Motor neuron (in vitro differentiated cells): ENCODE measurements at places on chromosomes 3 and 15. TPM values are rescaled to one million over a fixed set of nuclear protein-coding genes. Genes with fewer than 3 reads are reported as not detected.

Gene DNAH12
- total RNA-seq: 0.21 and 1.3 TPM in 2 replicates

Gene HRG
- total RNA-seq: 0.27 and 0.31 TPM in 2 replicates

Gene MST1
- total RNA-seq: 7.7 and 10.8 TPM in 2 replicates

Gene ZXDC
- 28.1 and 32.0 TPM in 2 replicates for total RNA-seq

Gene CHRD
- 3.7 and 5.1 TPM in 2 replicates for total RNA-seq

Gene GMNC
- total RNA-seq: 0.05 and 0.14 TPM in 2 replicates

Gene TAGLN3
- 0.43 TPM in 1 of 2 replicates, not detected in the other for total RNA-seq

Gene ZNF860
- total RNA-seq: 0.23 and 0.36 TPM in 2 replicates

- ATAC-seq: no peak
Measured at GRCh38 chr15:67731112-67731721, 94.1 kb upstream of the SKOR1 start.

- ATAC-seq: peak; percentile 45
Measured at GRCh38 chr3:10470120-10471053, 35.0 kb downstream of the ATP2B2 start.

GRCh38 chr3:152737021-152737908 is 97.7 kb upstream of the P2RY1 start:
- ATAC-seq: no peak

GRCh38 chr3:1330107-1330506 is 237.3 kb downstream of the CNTN6 start:
- no peak for ATAC-seq

- ATAC-seq: peak; percentile 17
Measured at GRCh38 chr3:49158792-49159191, 7.3 kb downstream of the CCDC71 start.

DNA sequence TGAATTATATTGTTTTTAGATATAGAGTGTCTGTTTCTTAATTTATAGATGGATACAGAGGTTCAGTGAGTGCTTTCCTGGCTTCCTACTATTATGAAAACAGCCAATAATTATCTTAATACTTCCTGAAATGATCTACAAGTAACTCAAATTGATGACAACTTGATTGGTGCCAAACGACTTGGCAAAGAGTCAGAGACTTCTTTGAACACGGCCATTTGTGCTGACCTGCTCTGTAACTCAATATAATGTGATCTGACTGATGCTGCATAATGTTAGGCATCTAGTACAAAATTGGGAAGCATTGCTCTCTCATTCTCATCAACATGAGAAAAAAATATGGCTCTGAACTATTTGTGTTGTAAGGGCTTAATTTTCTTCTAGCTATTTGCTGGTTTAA is 193.9 kb downstream of the DIPK2A start:
- no peak for ATAC-seq

DNA sequence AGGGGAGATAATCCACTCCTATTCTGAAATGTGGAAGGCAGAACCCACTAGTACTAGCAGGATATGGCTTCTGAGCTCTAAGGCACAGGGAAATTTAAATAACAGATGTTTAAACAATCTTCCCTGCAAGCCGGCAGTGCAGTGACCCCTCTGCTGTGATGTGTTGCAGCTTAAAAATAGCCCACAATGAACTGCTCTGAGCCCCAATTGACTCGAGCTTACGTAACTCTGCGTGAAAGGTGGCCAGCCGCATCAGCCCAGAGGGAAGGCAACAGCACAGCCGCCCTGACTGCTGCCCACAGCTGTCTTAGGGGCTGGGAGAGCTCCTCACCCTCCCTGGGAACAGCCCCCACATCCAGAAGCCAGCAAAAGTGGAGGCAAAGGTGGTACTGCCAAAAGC is 12.5 kb upstream of the CAMKV start:
- peak; percentile 68 for ATAC-seq

DNA sequence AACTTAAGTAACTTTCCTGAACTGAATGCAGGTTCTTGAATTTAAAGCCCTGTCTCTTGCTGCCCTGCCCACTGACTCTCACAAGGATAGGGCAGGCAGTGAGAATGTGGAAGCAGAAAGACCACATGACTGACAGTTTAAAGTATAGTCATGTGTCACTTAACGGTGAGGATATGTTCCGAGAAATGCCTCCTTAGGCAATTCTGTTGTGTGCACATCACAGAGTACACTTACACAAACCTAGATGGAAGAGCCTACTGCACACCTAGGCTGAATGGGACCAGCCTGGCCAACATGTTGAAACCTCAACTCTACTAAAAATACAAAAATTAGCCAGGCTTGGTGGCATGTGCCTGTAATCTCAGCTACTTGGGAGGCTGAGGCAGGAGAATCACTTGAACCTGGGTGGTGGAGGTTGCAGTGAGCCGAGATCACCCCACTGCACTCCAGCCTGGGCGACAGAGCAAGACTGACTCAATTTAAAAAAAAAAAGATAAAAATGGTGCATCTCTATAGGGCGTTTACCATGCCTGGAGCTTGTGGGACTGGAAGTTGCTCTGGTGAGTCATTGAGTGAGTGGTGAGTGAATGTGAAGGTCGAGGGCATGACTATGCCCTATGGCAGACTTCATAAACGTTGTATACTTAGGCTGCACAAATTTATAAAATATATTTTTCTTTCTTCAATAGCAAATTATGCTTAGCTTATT is 18.9 kb upstream of the COPG1 start:
- peak; percentile 51 for ATAC-seq

GRCh38 chr3:17035033-17035432 is 150.3 kb downstream of the PLCL2 start:
- no peak for ATAC-seq

- no peak for ATAC-seq
Measured at GRCh38 chr15:35327789-35328188, 218.2 kb downstream of the DPH6 start.

DNA sequence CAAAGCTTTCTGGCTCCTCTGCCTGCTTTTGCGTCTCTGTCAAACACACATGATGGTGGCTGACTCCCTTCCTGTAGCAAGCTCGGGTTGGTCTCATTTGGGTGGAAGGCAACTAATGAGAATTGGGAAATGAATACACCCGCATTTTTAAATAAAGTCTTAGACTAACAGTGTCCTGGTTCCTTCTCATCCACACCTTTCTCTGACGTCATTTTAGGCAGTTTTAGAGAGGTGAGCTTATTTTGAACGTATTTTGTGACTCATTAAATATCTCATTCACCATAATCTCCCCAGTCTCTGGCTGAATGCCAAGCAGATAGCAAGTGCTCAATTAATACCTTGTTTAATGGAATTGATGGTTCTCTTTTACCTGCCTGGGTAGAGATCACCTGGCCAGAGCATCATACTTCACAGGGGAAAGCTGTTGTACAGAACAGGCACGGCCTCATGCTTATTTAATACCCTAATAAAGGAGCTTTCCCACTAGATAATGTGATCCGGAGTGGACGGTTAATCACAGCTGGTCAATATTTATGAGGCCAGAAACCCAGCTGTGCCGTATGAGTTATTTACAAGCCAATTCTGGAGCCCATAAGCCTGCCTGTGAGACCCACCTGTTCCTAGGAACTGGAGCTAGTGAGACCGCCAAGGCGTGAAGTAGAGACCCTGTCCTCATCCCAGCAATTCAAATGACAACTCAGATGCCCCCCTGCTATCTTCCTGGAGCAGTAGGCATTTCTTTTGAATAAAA is 149.7 kb upstream of the PROK2 start:
- no peak for ATAC-seq

- ATAC-seq: no peak
Measured at GRCh38 chr15:75697523-75697922, 15.1 kb downstream of the CSPG4 start.

- ATAC-seq: no peak
Measured at GRCh38 chr3:141104151-141104821, 53.1 kb downstream of the SPSB4 start.

GRCh38 chr3:196238612-196239560 is 22.6 kb downstream of the SLC51A start:
- ATAC-seq: no peak

GRCh38 chr3:180983136-180983535 is 6.4 kb downstream of the DNAJC19 start:
- no peak for ATAC-seq

- ATAC-seq: peak; percentile 83
Measured at GRCh38 chr3:139987908-139988307, 52.9 kb downstream of the CLSTN2 start.

GRCh38 chr3:174488527-174488926 is 370.6 kb upstream of the NAALADL2 start:
- ATAC-seq: no peak

GRCh38 chr3:127384717-127385539 is 97.1 kb upstream of the PRR20G start:
- no peak for ATAC-seq

DNA sequence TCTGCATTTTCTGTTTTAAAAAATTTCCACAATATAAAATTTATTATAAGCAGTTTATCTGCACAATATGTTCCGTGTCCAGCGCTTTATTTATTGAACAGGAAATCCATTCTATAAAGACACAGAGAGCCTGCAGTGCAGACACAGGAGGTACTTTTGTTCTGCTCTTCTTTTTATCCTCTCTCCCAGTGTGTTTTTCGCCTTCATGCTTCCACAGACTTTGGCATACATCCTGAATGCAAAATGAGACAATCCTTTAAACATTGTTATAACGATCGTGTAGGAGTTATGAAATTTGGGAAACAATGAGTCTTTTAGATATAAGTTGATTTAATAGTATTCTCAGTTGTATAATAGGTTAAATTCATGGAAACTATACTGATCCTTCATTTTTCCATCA is 749.2 kb downstream of the NAALADL2 start:
- no peak for ATAC-seq

- no peak for ATAC-seq
Measured at GRCh38 chr15:64800476-64800875, 25.0 kb downstream of the PIF1 start.
